ENCODE measurements at places on chromosomes 2 and 18. TPM values are rescaled to one million over a fixed set of nuclear protein-coding genes. Genes with fewer than 3 reads are reported as not detected.

Gene SCN7A
- total RNA-seq = 1.2 TPM

Gene IL36B
- total RNA-seq = not detected

Gene RHOB
- total RNA-seq = 165 TPM

Gene ZNF521
- 3.8 TPM for total RNA-seq

Gene ZBTB7C
- total RNA-seq = 36.4 TPM

Gene R3HDM1
- 22.7 TPM for total RNA-seq

Gene MSH2
- 16.5 TPM for total RNA-seq

Gene SLC38A11
- 1.5 TPM for total RNA-seq

Gene MATN3
- 0.12 TPM for total RNA-seq

Gene CRYGD
- total RNA-seq = not detected

Gene CACNB4
- total RNA-seq = 0.44 TPM

Gene RAPGEF4
- 1.3 TPM for total RNA-seq

Gene UGT1A8
- total RNA-seq = 16.8 TPM

Gene DDX18
- 63.3 TPM for total RNA-seq

Gene TDRD15
- not detected for total RNA-seq

Gene PSMG2
- total RNA-seq = 87.3 TPM

Gene KCNK3
- 1.5 TPM for total RNA-seq

Gene EIF2B4
- total RNA-seq = 34.5 TPM

Gene ZSWIM2
- not detected for total RNA-seq

Gene B4GALT6
- total RNA-seq = 5.7 TPM

Gene CLASP1
- total RNA-seq = 30.3 TPM

Gene MBD2
- total RNA-seq = 138 TPM

Gene SERPINB11
- not detected for total RNA-seq

Gene CENPO
- total RNA-seq = 26.8 TPM

Gene VWC2L
- total RNA-seq = not detected

Gene KATNAL2
- 1.3 TPM for total RNA-seq

Gene SKOR2
- not detected for total RNA-seq

Gene EGR4
- not detected for total RNA-seq

Gene ROCK2
- total RNA-seq = 80.9 TPM

Gene SLC4A3
- 0.72 TPM for total RNA-seq

Gene YPEL5
- total RNA-seq = 78.7 TPM

Gene EFEMP1
- 16.2 TPM for total RNA-seq

Gene DYNAP
- not detected for total RNA-seq

Gene POTEI
- total RNA-seq = 0.11 TPM

Gene RNF144A
- 22.6 TPM for total RNA-seq
